Activated CD4-positive, alpha-beta T cell treated with anti-CD3 and anti-CD28 coated beads for 1 hour (primary cell): ENCODE measurements at places on chromosomes 1 and 21.
A peak's percentile ranks its signal among the peaks of the same experiment; 100 is the strongest.

- no peak for DNase-seq
These were observed 27.0 kb upstream of the ZFP69B start for GRCh38 chr1:40423264-40423642.

DNA sequence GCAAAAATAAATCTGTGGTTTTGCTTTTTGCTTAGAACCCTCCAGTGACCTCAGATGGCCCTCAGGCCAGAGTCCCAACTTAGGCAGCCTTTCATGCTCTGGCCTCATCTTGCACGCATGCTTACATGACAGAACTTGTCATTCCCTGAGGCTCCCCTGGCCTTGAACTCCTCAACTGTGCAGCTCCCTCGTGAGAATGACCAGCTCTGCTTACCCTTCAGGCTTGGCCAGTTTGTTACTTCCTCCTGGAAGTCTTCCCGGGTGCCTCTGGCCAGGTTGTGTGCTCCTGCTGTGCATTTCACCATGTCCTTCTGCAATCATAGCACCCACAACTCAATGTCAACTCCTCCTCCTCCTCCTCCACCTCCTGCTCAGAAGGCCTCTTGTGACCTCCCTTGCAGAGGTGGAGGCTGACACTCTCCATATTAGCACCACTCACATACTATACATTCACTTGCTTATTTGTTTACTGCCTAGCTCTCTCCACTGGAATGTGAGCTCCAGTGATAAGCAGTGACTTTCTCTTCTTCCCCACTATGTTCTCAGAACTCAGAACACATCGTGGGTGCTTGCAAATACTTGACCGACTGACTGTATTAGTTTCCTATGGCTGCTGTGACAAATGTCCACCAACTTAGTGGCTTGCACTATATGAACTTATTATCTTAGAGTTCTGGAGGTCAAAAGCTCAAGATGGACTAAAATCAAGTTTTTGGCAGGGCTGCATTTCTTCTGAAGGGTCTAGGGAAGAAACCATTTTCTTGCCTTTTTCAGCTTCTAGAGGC lies 41.9 kb downstream of the RCSD1 start:
- no peak for DNase-seq

DNA sequence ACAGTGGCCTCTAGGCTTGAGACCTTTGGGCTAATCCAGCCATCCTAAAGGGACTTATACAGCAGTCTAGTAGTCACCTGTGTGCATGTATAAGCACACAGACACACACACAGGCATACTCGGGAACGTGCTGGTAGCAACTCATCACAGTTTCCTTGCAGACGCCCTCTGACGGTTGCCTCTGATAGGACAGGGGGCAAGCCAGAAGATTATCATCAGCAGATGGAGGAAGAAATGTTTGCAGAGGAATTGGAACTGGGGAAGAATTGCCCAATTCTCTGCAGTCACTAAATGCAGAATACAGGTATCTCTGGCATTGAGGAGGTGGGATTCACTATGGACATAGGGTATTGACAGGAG lies 222.2 kb downstream of the C1orf94 start:
- no peak for DNase-seq

GRCh38 chr1:156712626-156713025 lies 7.2 kb upstream of the CRABP2 start:
- DNase-seq, result no peak

GRCh38 chr1:200334661-200335256 lies 75.1 kb downstream of the ZNF281 start:
- no peak for DNase-seq

DNA sequence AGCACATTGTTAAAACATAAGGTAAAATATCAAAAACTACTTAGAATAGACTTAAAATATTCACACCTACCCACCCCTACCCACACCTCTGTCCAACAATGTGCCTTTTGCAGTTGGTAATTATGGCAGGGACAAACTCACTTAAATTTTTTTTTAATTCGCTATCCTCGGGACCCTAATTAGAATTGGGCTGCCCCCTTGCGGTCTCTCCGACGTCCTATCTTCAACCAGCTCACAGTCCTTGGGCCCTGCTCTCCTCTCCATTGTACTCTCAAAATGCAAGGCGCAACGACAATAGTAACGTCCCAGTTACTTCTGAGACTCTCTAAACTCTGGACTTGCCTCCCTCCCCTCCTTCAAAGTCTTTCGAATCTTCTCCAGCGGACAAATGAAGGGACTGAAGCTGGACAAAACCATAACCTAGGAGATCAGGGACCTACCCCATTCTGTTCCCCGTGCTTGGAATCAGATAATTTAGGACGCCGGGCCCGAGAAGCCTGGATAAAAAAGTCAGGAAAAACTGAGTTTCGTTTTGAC lies 1.1 kb upstream of the CIART start:
- peak; percentile 36 for DNase-seq

DNA sequence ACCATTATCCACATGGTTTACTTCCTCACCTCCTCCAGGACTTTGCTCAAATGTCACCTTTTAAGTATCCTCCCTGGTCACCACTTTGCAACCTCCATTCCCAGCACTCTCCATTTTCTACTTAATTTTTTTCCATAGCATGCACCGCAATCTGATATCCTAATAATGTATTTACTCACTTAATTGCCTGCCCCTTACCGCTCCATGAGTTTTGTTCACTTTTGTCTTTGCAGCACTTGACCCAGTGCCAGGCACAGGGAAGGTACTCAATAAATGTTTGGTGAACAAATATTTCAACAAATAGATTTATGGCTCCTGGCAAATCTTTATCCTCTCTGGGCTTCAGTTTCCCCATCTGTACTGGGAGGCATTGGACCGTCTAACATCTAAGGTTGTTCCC lies 53.6 kb downstream of the UBE2T start:
- no peak for DNase-seq

DNA sequence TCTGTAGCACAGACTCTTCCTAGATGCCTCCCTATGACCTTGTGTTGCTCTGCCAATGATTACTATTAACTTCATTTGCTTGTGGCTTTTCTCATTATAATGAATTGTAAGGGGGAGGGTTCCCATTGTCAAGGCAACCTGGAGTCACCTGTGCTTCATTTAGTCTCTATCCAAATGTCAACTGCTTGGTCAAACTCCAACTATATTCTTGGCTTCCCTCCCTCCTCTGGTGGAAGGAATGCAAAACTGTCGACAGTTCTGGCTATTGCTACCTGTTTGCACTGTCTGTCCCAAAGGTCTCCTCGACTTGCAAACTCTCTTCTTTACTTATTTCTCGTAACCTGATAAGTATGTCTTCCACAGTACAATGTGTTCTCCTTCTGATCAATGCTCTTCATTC lies 100.3 kb downstream of the CACNA1E start:
- DNase-seq, result no peak

GRCh38 chr1:87150143-87150542 lies 178.5 kb upstream of the LMO4 start:
- DNase-seq, result no peak

DNA sequence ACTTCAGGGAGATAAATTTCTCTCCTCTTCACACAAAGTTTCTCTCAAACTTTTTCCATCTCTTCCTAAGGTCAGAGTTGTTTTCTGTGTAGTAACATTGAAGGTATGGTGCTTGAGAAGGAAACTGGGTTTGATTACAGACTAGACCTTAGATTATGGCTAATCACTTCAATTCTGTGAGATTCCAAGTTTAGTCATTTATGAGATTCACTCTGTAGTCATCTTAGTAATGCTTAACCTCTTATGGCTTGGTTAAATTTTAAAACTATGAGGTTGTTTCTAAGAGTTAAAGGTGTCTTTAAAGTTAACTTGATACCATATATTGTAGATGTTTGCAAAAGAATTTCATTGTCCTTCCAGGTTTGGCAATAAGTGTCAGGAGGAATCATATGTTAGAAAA lies 1092.2 kb downstream of the KCNT2 start:
- DNase-seq, result no peak

DNA sequence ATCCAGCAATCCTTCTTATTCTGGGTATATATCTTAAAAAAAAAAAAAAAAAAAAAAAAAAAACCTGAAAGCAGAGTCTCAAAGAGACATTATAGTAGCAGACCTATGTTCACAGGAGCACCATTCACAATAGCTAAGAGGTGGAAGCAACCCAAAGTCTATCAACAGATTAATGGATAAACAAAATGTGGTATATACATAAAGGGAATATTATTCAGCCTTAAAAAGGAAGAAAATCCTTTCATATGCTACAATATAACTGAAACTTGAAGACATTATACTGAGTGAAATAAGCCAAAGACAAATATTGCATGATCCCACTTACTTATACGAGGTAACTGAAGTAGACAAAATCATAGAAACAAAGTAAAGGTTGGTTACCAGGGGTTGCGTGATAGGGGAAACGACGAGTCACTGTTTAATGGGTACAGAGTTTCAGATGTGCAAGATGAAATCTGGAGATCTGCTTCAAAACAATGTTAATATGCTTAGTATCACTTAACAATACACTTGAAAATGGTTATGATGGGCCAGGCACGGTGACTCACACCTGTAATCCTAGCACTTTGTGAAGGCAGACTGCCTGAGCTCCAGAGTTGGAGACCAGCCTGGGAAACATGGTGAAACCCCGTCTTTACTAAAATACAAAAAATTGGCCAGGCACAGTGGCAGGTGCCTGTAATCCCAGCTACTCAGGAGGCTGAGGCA lies 29.5 kb downstream of the PIK3R3 start:
- DNase-seq, result no peak

DNA sequence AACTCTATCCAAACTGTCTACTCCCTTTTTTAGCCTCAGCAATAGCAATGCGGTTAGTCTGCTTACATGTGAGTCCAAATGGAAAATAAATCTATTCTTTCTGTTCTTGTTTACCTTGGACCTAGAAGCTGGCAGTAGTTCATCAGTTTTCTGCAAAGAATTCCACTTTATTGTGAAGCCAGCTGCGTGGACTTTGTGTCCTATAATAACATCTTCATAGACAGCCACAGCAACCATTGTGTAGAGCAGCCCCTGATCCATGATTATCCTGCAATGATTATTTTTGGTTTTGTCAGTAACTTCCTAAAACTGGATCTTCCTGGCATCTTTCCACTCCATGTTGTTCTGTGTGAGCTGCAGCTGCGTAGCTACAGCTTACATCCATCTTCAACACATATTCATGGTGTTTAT lies 408.7 kb downstream of the NUF2 start:
- no peak for DNase-seq

DNA sequence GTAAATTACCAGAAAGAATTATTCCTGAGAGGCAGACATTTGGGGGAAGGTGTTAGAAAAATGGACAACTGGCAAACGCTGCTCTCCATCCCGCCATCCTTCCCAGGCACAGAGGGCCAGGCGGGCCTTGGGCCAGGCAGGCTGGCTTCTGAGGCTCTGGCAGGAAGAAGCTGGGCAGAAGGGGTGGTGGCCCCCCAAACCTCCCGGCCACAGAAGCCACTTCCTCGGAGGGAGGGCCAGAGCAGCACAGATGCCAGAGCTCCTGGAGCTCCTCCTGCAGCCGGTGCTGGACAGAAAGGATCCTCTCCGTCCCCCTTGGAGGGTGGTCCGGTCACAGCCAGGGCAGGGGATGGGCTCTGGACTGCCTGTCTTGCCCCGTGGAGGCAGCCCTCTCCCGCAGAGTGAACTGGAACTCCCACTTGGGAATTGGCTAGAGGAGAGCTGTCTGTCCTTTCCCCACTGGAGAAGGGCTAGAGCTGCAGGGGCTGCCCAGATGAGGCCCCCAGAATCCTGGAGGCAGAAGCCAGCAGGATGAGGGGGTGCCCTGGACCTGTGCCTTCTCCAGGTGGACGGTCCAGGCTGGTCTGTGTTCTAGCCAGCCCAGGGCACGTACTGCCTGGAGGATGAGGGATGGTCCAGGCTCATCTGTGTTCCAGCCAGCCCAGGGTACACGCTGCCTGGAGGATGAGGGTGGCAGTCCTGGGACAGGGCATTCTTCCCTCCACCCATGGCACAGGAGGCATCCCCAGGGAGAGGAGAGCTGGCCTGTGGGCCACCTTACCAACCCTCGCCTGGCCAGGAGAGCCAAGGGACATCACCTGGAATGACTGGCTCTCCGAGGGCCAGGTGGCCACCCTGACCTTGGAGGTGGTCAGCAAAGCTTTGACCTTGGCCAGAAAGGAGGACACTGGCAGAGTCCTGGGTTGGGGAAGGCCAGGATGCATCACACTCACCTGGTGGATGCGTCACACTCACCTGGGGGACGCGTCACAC lies 47.4 kb upstream of the ACTRT2 start:
- DNase-seq, result peak; percentile 5

GRCh38 chr1:167881069-167881468 lies 32.9 kb downstream of the ADCY10 start:
- DNase-seq, result no peak

- DNase-seq, result no peak
These were observed 118.8 kb downstream of the SIPA1L2 start for GRCh38 chr1:232511172-232511571.

DNA sequence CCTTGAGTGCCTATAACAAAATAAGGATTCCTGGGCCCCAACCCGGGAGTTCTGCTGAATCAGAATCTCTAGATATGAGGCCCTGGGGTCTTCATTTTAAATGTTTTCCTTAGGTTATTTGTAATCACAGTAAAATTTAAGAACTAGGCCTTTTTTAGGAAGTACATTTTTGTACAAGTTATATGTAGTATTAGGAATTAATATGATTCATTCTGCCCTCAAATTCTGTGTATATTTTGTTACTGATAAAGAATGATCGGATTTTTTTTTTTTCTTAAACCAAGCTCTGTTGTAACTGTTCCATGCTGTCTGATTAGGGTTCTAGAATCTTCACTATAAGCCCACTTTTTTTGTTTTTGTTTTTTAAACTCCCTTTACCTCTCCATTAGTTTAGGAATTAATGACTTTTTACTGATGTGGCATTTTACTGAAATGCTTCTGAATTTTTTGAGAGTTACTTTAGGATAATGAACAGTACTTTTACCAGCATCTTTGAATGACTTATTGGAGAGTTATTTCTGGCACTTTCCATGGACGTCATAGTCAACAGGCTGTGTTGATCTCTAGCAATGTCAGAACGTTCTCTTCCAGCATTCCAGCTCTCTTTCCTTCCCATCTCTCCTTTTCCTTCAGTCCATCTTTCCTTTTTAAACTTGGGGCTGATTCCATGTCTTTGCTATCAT lies 48.3 kb downstream of the CLIC4 start:
- DNase-seq, result no peak

DNA sequence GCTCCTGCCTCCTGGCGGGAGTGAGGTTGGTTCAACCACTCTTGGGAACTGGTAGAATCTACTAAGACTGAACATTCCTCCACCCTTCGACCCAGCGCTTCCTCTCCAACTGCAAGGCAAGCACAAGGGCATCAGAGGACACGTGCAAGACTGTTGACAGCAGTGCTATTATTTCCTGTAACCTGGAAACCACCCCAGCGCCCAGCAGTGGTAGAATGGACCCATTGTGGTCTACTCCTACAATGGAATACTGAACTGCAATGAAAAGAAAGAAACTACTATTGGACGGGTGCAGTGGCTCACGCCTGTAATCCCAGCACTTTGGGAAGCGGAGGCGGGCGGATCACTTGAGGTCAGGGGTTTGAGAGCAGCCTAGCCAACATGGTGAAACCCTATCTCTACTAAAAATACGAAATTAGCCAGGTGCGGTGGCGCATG lies 33.0 kb upstream of the TARDBP start:
- no peak for DNase-seq

GRCh38 chr1:224565186-224565585 lies 50.9 kb upstream of the CNIH3 start:
- DNase-seq, result no peak

GRCh38 chr1:162966613-162967012 lies 102.5 kb upstream of the RGS4 start:
- no peak for DNase-seq
